Stomach (tissue), 19 donors: ENCODE measurements at places on chromosomes 11 and 22.
A peak's percentile ranks its signal among the peaks of the same experiment; 100 is the strongest.

DNA sequence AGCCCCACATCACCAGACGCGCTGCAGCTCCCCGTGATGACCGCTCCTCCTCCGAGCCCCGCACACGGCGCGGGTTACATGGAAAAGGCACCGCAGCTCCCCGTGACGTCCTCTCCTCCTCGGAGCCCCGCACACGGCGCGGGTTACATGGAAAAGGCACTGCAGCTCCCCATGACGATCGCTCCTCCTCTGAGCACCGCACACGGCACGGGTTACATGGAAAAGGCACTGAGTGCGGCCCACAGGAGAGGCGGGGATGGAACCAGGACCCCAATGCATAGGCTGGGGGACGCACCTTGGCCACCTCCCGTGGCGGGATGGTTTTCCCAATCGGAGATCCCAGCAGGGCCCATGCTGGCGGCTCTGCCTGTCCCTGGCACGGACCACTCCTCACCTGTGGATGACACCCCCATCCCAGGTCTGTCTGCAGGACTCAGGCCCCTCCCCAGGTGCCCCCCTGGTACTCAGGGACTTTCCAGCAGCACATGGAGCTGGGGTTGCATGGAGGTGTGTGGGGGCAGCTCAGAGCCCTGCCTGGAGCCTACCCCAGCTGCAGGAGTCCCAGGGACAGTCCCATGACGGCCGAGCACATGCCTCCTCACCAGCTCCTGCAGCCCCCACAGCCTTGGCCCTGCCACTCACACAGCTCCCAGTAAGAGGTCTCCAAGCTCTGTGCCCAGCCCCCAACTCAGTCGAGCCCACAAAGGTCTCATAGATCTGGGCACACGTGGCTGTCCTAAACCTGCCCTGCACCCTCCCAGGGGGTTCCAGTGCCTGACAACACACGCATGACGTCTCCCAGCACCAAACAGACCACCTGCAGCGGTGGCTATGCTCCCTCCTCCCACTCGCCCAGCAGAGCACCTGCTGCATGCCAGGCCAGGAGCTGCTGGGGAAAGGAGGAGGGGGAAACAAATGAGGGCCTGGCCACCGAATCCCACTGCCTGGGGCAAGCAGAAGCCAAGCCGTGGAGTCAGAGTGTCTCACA is 166.6 kb downstream of the BRD1 start:
- no peaks in the 10 kb centered on the region for H3K27me3 ChIP-seq

DNA sequence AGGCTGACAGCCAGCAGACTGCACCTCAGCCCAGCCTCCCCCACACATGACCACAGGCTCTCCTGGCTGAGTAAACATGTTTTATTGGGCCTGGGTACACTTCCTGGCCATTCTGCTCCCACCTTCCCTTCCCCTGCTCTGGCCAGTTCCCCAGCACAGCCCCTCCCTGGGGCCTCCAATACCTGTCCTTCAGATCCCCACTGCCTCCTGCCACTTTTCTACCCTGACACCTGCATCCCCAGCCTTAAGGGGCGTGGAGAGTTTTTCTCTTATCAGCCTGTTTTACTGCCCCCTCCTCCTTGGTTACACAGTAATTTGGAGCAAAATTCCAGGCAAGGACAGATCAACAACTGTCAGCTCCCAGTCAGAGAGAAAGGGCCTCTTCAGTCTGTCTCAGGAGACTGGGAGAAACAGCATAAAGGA is at the start of gene ISX:
TSS of gene ISX (plus strand) at position 363 of the 423 bp plus-strand sequence. CDS start 930 bp downstream, outside the sequence.
- no peaks in the 10 kb centered on the region for H3K27me3 ChIP-seq
- no peak within 1 kb of the TSS for H3K4me3 ChIP-seq
- peak; percentile 33 for DNase-seq
- no peaks in the 10 kb centered on the region for H3K36me3 ChIP-seq

DNA sequence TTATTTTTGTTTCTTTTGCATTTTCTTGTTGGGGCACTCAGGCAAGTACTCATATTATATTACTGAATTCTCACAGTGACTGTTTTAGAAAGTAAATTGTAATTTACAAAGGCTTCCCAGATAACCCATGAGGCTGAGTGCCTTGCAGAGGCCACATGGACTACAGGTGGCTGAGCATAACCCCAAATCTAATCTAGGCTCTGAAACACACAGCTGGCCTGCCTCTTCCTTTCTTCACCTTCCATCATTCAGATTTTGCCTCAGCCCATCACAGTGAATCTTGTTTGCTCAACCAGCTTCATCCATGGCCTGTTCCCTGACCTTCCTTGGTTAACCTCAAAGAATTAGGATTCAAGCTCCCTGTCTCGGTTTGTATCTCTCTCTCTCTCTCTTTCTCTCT is 78.5 kb upstream of the PRDM11 start:
- no peak overlapping the region for H3K27ac ChIP-seq
- no peaks in the 10 kb centered on the region for H3K36me3 ChIP-seq
- H3K27me3 ChIP-seq = no peaks in the 10 kb centered on the region
- no peaks in the 10 kb centered on the region for H3K4me1 ChIP-seq

DNA sequence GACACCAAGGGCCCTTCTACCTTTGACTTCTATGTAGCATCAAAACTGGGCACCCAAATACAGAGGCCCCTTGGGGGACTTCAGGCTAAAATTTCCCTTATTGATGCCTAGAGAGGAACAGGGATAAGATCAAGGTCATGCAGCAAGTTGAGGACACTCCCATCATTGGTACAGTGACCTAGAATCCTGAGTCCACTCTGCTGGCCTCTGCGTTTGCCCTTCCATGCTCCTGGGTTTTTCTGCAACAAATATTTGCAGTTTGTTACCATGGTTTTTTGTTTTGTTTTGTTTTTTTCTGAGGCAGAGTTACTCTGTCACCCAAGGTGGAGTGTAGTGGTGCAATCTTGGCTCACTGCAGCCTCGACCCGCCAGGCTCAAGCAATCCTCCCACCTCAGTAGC is 64.2 kb downstream of the THAP12 start:
- DNase-seq = no peak
- H3K27me3 ChIP-seq = peaks cover 33% of the 10 kb centered on the region

DNA sequence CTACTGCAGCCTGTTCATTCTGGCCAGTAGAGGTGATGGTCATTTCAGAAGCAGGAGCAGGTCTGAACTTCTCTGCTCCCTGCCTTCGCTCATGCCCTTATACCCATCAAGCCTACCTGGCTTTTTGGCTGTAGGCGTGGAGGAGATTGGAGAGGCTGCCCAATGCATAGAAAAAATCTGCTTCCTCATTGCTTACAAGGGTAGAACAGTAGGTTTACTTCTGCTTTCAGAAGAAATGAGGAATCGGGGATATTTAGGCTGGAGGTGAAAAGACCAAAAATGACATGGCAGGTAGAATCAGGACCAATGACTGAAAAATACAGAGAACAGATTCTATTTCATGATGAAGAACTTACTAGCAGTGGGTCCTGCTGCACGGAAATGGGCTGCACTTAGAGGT is 72.9 kb upstream of the YWHAH start:
- DNase-seq = no peak
- H3K27ac ChIP-seq = no peak overlapping the region
- H3K4me3 ChIP-seq = no peak overlapping the region
- H3K27me3 ChIP-seq = no peaks in the 10 kb centered on the region
- H3K4me1 ChIP-seq = no peaks in the 10 kb centered on the region
- H3K36me3 ChIP-seq = peaks cover 86% of the 10 kb centered on the region

GRCh38 chr11:65811764-65812475 is 21.8 kb upstream of the SNX32 start:
- H3K27ac ChIP-seq = no peak overlapping the region
- no peak for DNase-seq
- no peaks in the 10 kb centered on the region for H3K36me3 ChIP-seq
- H3K4me3 ChIP-seq = no peak overlapping the region
- H3K4me1 ChIP-seq = peaks cover 15% of the 10 kb centered on the region

- no peak overlapping the region for H3K27ac ChIP-seq
- DNase-seq = no peak
- H3K4me1 ChIP-seq = peaks cover 14% of the 10 kb centered on the region
- no peaks in the 10 kb centered on the region for H3K36me3 ChIP-seq
- no peak overlapping the region for H3K4me3 ChIP-seq
- H3K27me3 ChIP-seq = peaks cover 68% of the 10 kb centered on the region
Measured at GRCh38 chr11:124874571-124875255, 9.5 kb downstream of the ROBO3 start.

DNA sequence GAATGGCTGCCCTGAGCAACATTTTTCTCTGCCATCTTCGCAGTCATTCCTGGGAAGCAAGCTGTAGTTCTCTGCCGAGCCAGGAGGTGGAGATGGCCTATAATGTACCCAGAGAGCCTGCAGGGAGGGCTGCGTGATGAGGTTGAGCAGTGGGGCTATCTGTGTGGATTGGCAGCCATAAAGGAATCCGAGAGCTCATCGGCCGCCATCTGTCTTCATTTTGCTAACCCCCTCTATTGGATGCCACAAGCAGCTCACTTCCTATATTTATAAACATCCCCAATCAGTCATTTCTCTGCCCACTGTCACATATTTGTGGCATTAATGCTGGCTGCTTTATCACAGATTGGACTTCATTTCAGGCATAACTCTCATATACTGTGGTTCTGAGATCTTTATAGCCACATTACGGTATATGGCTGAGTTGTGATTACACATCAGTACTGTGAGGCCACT is 209.5 kb downstream of the NTM start:
- no peaks in the 10 kb centered on the region for H3K36me3 ChIP-seq
- H3K27ac ChIP-seq = no peak overlapping the region
- no peak for DNase-seq
- H3K27me3 ChIP-seq = peaks cover 12% of the 10 kb centered on the region
- H3K4me1 ChIP-seq = no peaks in the 10 kb centered on the region
- H3K4me3 ChIP-seq = no peak overlapping the region

GRCh38 chr22:39275814-39276439 is 31.1 kb upstream of the PDGFB start:
- no peaks in the 10 kb centered on the region for H3K36me3 ChIP-seq
- no peak overlapping the region for H3K4me3 ChIP-seq
- H3K4me1 ChIP-seq = peaks cover 5% of the 10 kb centered on the region

GRCh38 chr11:111548525-111548924 is 8.0 kb downstream of the LAYN start:
- H3K36me3 ChIP-seq = peaks cover 13% of the 10 kb centered on the region
- DNase-seq = no peak
- H3K4me3 ChIP-seq = no peak overlapping the region
- no peaks in the 10 kb centered on the region for H3K4me1 ChIP-seq
- no peak overlapping the region for H3K27ac ChIP-seq

DNA sequence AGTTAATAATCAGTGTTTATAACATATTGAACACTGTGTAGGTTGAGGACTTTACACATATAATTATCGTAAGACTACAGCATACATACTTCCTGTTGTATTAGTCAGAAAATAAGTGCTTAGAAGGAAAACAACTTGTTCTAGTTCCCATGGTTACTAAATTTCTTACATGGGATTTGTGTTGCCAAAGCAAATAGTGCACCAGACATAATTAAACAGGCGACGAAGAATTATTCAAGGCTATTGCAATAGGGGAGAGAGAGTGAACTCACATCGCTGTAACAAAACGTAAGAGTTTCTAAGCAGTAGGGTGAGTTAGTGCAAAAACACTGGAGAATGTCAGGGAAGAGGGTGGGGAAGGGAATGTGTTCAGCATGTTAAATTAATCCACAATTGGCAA is 347.8 kb downstream of the CNTN5 start:
- no peak for DNase-seq
- H3K4me3 ChIP-seq = no peak overlapping the region
- no peaks in the 10 kb centered on the region for H3K27me3 ChIP-seq

- peaks cover 7% of the 10 kb centered on the region for H3K4me1 ChIP-seq
- H3K27ac ChIP-seq = no peak overlapping the region
- no peaks in the 10 kb centered on the region for H3K27me3 ChIP-seq
- no peak overlapping the region for H3K4me3 ChIP-seq
- H3K36me3 ChIP-seq = no peaks in the 10 kb centered on the region
Measured at GRCh38 chr11:64134963-64135362, 30.9 kb downstream of the MACROD1 start.

DNA sequence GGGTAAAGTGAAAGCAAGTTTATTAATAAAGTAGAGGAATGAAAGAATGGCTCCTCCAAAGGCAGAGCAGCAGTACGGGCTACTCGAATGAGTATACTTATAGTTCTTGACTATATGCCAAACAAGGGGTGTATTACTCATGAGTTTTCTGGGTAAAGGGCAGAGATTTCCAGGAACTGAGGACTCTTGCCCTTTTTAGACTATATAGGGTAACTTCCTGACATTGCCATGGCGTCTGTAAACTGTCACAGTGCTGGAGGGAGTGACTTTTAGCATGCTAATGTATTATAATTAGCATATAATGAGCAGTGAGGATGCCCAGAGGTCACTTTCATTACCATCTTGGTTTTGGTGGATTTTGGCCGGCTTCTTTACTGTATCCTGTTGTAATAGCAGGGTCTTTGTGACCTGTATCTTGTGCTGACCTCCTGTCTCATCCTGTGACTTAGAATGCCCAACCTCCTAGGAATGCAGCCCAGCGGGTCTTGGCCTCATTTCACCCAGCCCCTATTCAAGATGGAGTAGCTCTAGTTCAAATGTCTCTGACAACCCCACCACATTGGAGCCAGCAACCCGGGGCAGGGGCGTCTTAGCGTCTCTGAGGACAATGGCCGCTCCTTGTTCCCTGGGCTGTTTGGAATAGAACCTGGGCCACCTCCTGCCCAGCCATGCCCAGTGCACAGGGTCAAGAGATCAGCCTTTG is 34.9 kb upstream of the CD82 start:
- no peak for DNase-seq
- H3K4me3 ChIP-seq = no peak overlapping the region
- no peak overlapping the region for H3K27ac ChIP-seq
- H3K27me3 ChIP-seq = peaks cover 12% of the 10 kb centered on the region
- no peaks in the 10 kb centered on the region for H3K4me1 ChIP-seq

DNA sequence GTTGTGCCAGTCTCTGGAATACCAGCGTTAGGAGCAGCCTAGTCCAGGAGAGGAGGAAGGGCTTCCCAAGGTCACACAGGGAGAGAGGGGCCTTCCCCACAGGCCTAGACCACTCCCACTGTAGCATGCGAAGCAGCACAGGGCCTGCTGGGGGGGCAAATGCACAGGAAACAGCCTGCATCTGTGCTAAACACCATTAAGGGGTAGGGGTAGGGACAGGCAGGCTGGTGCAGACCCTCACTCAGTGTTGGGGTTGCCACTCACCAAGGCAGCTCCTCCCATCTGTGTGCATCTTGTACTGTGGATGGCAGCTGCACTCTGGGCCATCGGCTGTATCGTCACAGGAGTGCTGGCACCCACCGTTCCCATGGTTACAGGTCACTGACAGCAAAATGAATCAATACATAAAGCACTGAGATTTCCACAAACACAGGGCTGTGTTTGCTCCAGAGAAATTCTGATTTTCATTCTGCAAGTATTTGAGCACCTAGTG is 24.9 kb downstream of the SCUBE2 start:
- no peak overlapping the region for H3K27ac ChIP-seq
- no peak overlapping the region for H3K4me3 ChIP-seq
- peak; percentile 64 for DNase-seq
- H3K4me1 ChIP-seq = no peaks in the 10 kb centered on the region

GRCh38 chr22:38874529-38875222 is 2.7 kb upstream of the CBX6 start:
- H3K27ac ChIP-seq = peak overlapping the region; percentile 92
- no peak overlapping the region for H3K4me3 ChIP-seq
- no peaks in the 10 kb centered on the region for H3K27me3 ChIP-seq
- H3K4me1 ChIP-seq = peaks cover 29% of the 10 kb centered on the region

GRCh38 chr11:119745776-119746535 is 17.0 kb upstream of the NECTIN1 start:
- no peak for DNase-seq
- H3K27me3 ChIP-seq = peaks cover 38% of the 10 kb centered on the region
- no peak overlapping the region for H3K27ac ChIP-seq
- no peaks in the 10 kb centered on the region for H3K36me3 ChIP-seq
- H3K4me1 ChIP-seq = peaks cover 20% of the 10 kb centered on the region

- H3K4me3 ChIP-seq = no peak overlapping the region
- H3K27ac ChIP-seq = no peak overlapping the region
- H3K4me1 ChIP-seq = no peaks in the 10 kb centered on the region
- DNase-seq = no peak
- H3K27me3 ChIP-seq = no peaks in the 10 kb centered on the region
Measured at GRCh38 chr11:7969756-7970646, 4.8 kb upstream of the NLRP10 start.
